ENCODE measurements at places on chromosomes 6 and 20.
A peak's percentile ranks its signal among the peaks of the same experiment; 100 is the strongest.

DNA sequence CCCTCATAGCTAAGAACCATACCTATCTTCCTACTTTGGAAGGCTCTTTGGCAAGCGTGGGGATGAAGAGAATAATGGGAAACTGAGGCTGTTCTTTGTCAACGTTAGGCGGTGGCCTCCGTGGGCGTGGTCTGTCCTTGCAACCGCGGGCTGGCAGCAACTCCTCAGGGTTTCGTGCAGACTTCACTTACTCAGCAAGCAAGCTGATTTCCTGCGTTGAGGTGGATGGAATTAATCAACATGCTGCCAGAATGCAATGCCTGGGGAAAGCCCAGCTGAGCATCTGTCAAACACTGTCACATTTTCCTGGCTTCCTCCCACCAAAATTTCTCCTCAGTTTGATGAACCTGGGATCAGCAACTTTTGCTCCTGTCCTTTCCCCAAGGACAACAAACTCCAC lies 9.2 kb upstream of the IL17F start:
- no peak for DNase-seq

- no peak for DNase-seq
Measured at GRCh38 chr20:13121840-13122515, 99.1 kb upstream of the ISM1 start.

GRCh38 chr6:106540907-106541306 lies 88.4 kb downstream of the RTN4IP1 start:
- peak; percentile 54 for DNase-seq

GRCh38 chr6:33907227-33907626 lies 103.4 kb upstream of the MLN start:
- no peak for DNase-seq

DNA sequence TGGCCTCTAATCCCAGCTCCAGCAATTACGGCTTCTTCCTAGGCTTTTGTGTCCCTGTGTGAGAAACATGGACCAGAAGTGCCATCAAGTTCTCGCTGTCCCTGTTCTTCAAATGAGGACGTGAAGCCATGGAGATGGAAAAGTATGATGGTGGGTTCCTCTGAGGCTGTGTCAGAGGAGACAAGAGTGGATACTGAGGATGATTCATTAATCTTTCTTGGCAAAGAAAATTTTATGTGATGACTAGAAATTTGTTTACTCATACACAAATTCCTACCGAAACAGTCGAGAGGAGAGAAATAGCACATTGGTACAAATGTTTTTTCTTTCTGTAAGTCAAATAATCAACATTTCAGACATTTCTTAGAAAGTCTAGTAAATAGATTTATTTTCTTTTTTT lies 35.0 kb upstream of the PNRC1 start:
- no peak for DNase-seq

GRCh38 chr20:46174469-46175126 lies 56.5 kb downstream of the CD40 start:
- peak; percentile 66 for DNase-seq

- DNase-seq, result no peak
Measured at GRCh38 chr6:6458172-6458571, 130.3 kb upstream of the LY86 start.

- DNase-seq, result no peak
Measured at GRCh38 chr20:38748861-38749149, 545 bp downstream of the ACTR5 start.

- no peak for DNase-seq
Measured at GRCh38 chr6:133202610-133203343, 38.4 kb upstream of the EYA4 start.

DNA sequence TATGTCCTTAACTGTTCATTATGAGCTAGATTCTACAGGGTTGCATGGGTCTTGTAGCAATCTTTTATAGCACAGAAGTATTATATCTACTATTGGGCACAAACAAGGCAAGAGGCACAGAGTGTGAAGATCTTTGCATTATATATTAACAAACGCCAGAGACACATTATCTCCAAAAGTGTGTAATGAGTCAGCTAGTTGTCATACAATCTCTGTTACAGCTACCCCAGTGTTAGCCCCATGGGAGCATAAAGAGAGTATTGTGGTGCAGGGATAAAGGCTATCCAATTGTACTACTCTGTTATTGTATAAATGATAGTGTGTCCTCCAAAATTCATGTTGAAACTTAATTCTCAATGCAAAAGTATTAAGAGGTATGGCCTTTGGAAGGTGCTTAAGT lies 148.4 kb upstream of the RIMS1 start:
- no peak for DNase-seq

GRCh38 chr6:23590498-23591126 lies 535.4 kb upstream of the NRSN1 start:
- DNase-seq, result no peak

GRCh38 chr6:41785689-41786450 lies 1.6 kb upstream of the TOMM6 start:
- peak; percentile 15 for DNase-seq

GRCh38 chr6:159357211-159357915 lies 188.2 kb downstream of the FNDC1 start:
- no peak for DNase-seq

- DNase-seq, result no peak
Measured at GRCh38 chr6:15316754-15317153, 70.9 kb downstream of the JARID2 start.

DNA sequence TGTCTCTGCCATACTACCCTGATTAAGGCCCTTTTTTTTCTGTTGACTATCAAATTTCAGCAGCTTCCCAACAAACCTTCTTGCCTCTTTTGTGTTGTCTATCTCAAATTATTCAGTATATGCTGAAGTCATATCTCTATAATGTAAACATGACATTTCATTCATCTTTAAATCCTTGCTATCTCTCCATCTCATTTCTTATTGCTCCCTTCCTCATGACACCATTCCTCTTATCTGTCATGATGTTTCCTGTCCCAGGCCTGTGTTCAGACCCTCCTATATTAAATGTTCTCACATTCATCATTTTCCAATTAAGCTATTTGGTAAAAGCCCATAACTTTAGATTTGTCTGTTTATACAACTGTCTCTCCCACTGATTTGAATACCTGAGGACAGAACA lies 482.6 kb downstream of the EPM2A start:
- no peak for DNase-seq

DNA sequence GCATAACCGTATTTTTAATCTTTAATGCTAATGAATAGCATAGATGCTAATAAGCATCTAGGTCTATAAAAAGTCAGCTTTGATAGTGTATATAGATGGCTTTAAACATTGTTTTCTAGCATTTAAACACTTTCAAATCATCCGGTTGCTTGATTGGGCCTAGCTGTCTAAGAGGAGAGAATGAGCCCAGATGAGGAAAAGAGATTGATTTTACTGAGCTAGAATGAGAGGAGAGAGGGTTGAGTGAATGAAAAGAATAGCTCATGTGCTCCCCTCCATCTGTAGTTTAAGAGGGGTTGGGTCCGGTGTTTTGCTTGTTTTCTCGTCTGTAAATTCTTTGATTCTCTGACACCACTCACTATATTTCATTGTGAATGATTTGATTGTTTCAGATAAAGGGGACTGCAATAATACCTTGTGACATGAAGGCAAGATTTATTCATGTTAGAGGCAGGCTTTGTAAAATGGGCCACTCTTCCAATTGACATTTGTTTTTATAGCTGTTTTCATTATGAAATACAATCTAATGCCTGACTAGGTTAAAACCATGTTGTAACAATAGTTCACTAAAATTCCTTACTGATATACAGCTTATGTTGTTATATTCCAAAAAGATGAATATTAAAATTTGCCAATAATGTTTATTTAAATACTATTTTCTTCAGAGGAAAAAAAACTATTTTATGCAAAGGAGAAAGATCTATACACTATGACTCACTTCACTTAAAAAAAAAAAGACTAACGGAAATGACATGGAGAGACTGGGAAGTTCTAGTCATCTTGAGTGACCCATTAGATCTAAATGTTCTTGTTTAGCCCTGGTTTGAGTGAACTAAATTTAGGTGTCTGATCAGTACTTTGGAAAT lies 3.2 kb downstream of the PTPN1 start:
- peak; percentile 81 for DNase-seq

DNA sequence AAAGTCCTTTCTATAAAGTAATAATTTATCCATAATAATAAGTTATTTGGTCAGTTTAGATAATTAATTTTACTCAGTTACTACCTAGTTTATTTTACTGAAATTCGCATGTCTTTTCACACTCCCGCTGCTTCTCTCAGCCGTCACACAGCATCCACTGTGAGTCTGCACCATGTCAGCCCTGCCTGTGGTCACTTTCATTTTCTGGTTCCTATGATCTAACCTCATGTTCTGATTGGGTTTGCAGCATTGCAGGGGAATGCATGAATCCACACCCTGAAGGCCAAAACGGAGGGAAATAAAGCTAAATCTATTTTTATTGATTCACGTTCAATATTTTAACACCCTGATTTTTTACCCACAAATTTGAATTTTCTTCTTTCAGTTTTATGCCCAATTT lies 47.4 kb downstream of the PDE10A start:
- DNase-seq, result peak; percentile 82

- no peak for DNase-seq
Measured at GRCh38 chr6:21501815-21502214, 91.7 kb upstream of the SOX4 start.

DNA sequence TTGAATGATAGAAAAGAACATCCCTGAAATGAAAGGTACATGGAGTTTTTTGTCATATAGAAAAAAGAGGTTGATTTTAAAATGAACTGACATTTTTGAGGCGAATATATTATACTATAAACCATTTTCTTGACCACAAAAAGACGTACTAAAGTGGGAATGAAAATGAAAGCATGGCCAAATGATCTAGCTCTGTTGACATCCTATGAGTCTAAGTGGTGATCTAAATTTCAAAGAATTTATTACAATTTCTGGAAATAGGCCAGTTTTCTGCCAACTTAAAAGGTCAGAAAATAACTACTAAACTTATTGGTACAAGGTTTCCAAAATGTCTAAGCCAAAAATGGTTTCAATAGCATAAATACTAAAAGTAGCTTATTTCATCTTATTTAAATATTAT lies 536.8 kb downstream of the EYS start:
- DNase-seq, result peak; percentile 36

DNA sequence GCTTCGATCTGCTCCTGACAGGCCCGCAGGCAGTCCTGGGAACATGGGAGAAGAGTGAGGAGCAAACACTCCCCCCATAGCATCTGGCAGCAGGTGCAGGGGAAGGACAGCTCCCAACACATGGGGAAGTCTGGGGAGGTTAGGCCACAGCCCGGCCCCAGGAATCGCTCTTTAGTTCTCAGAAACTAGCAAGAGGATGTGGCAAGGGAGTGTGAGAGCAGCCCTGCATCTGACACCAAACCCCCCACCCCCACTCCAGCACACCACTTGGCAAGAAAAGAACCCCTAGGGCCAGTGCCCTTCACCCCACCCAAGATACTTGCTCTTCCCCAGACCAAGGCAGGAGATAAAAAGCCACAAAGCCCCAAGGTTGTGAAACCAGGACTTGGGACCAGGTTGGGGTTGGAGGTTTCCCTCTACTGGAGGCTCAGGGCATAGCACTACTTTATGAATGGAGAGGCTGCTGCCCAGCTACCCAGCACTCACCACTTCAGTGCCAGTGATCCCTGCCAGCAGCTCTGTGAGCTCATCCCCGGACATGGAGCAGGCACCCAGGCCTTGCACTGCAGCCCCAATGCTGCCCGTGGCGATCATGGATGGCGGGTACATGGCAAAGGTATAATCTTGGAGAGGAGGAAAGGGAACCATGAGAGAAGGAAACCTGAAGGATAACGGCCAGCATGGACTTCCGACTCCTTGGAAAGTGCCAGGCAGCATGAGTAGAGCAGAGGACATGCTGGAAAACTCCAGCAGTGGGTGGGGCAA lies 5.4 kb downstream of the CCND3 start:
- DNase-seq, result peak; percentile 95

- no peak for DNase-seq
Measured at GRCh38 chr6:132590362-132590761, 821 bp upstream of the TAAR5 start.

DNA sequence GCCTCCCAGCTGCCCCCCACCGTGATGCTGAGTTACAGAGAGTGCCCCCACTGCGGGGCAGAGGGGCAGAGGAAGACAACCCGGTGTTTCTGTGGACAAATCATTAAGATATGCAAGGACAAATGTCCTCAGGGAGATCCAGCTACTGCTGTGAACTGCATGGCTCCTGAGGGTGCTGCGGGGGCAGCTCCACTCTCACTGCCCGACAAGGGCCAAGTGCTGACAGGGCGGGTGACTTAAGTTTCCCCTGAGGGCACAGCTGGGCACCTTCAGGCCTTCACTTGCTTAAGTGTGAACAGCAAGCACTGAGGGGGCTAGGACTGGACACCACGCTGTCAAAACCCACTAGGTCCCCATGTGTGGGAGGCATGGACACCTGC lies 26.2 kb upstream of the TCFL5 start:
- DNase-seq, result no peak

Data from choroid plexus epithelial cell (primary cell).